ENCODE measurements at places on chromosomes 4 and X.

DNA sequence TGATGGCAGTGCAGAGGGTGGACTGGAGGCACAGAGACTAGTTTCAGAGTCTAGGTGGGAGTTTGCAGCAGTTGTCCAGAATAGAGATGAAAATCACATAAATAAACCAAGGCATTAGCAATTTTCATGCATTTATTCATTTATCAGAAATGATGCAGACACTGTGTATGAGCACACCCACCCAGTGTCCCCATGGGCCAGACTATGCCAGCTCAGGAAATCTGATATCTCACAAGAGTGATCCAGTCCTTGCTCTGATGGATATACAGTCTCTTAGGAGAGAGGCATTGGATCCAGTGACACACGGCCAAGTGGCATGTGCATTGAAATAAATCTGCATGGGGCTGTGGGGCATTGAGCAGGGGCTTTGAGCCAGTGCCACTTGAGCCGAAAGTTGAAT, 228.2 kb downstream of the FRMPD4 start:
- no peak for DNase-seq

DNA sequence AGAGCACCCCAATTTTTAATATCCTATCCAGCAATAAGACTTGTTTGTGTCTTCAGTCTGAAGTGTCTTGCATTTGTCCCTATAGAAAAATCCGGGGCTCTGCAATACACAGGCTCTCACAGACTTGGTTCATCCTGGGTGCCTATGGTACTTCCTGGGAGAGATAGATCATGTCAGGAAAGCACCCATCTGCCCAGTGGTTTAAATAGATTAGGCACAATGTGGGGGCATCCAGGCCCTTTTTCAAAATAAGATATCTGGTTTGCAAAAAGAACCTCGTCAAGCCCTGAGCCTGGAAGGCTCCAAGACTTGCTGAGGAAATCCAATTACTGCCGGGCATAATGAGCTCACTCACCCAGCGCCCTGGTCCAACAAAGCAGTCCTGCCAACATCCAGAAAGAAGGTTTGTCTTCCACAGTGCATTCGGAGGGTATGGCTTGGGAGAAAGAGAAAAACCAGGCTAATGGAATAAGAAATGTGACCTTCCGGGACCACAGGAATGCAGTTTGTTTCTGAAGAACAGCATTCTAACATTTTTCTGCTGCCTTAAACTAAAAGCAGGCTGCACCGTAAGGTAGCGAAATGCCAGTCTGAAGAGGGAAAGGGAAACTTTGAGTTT, 11.6 kb downstream of the JAKMIP1 start:
- no peak for DNase-seq

DNA sequence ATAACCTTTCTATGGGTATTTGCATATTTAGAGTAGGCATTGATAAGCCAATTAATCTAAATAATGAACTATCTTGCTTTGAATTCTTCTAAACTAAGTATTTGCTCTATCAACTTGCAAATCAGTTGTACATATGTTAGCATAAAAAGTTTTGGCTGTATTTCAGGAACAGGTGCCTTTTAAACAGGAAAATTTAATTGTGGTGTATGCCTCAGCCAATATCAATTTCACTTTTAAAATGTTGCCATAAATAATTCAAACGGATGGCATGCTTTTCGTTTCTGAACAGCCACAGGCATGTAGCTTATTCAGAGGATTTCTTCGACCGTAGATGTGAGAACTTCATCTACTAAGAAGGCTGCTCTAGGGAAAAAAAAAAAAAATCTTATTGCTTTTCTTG, 99.9 kb downstream of the DCLK2 start:
- no peak for DNase-seq

GRCh38 chr4:84221704-84222103, 277.4 kb downstream of the NKX6-1 start:
- DNase-seq, result no peak

- no peak for DNase-seq
Measured at GRCh38 chr4:170743633-170744032, 653.9 kb upstream of the AADAT start.

GRCh38 chr4:137531168-137531985, 917 bp downstream of the PCDH18 start:
- no peak for DNase-seq

GRCh38 chr4:70613306-70614183, 15.0 kb upstream of the ENAM start:
- DNase-seq, result no peak

DNA sequence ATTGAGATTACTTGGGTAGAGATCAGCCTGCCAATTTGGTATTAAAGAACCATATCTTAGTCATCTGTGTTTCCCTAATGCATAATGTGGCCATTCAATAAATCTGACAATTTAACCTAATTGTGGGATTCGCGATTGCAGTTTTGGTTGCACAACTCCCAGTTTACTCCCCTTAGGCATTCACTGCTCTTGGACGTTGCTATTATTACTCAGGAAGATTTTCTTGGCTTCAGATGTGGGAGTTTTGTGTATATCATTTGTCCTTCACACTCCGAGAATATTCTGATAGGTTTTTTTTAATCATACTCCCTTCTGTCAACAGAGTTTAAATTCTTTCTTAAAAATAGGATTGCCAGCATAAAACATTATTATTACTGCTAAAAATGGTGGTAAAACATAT, 22.0 kb upstream of the TRPC3 start:
- no peak for DNase-seq

DNA sequence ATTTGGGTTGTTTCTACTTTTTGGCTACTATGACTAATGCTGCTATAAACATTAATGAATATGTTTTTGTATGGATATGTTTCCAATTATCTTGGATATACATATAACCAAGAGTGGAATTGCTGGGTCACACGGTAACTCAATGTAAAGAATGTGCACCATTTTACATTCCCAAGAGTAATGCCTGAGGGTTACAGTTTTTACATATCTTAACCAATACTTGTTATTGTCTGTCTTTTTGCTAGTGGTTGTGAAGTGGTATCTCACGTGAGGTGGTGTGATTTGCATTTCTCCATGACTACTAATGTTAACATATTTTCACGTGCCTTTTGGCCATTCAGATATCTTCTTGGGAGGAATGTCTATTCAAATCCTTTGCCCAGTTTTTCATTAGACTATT, 200.3 kb upstream of the MAB21L2 start:
- DNase-seq, result no peak

- no peak for DNase-seq
Measured at GRCh38 chr4:124737619-124738018, 25.1 kb upstream of the ANKRD50 start.

GRCh38 chr4:169335331-169335730, 64.6 kb upstream of the SH3RF1 start:
- DNase-seq, result no peak

DNA sequence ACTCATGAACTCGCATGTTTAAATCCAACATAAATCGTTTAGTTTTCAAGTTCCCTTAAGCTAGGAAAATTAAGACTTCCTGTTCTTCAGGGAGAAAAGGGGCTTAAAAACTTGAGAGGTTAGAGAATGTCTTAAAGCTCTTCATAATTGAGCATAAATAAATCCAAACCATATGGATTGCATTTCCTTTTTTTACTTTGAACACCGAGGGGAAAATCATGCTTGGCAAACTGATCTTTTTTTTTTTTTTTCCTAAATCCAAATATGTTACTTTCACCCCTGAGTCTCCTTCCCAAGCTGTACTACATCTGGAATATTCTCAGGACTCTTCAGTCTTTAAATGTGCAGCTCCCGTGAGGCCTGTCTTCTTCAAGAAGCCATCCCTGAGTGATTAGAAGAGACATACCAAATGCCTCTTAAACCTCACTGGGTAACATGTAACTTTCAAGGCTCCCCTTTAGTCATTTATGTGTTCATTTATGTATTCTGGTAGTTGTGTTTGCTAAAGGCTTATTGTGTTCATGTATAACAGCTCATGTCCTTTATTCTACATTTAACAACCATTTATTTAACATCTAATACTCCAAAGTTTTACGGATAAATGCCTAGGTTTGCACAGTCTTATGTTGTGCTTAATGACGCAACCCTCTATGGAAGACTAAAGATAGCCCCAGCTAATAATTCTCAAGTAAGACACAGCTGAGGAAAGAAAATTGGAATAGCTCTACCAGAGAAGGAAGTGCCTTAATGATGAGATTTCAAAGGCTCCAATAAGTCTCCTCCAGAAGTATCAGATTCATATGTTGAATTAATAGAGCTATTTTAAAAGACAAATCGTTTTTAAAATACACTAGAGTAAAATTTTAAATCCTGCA, 107.0 kb downstream of the AGTR2 start:
- DNase-seq, result no peak

DNA sequence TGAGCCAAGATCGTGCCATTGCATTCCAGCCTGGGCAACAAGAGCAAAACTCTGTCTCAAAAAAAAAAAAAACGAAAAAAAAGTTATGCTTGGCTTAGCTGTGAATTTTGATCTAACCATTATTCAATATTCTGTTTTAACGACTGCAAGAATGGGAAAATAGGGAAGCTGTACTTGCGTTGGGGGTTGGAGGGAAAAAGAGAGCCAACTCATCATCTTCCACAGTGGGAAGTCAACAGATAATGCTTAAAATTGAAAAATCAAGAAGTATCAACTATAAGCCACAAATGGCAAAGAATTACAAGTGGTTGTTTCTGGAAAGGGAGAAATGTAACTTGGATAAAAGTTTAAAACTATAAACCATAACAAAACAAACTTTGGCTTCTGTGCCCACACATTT, 2.9 kb downstream of the TEC start:
- no peak for DNase-seq

DNA sequence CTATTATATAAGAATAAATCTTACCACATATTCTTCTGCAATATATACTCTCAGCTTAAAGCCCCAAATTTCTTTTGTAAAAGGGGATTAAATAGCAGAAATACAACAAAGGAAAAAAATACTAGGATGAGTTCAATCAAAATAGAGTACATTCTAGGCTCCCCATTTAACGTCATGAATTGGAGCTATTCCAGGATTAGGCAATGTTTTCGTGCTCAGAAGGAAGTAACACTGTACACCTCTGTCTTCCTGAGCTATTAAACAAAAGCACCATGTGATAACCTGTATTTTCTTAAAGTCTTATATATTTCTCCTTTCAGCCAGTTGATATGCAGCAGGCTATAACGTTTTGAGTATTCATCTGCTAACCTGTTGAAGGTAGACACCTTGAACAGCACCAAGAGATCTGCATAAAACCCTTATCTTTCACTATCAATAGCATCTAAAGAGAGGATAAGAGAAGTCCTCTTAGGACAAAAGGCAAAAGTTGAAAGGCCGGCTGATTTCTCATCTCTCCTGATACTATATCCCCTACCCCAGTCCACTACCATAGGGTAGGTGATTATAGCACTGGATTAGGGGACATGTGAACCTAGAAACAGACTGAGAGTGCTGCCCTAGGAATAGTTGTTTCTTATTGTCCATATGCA, 31.5 kb downstream of the TEC start:
- no peak for DNase-seq

DNA sequence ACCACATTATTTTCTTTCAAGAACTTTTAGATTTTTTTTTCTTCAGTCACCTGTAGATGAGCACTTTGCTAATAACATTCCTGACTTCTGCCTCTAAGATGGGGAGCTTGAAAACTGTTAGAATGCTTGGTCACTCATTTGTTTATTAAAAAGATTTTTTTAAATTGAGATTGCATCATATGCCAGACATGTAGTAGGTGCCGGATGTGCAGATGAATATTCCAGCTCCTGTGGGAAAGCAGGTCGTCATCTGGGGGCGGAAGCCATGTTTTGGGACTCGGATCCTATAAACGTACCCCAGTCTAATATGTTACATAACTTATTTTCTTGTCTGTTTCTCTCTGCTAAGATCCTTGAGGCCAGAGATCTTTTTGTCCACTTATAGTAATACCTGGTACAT, 236.8 kb downstream of the ARHGAP10 start:
- DNase-seq, result no peak

DNA sequence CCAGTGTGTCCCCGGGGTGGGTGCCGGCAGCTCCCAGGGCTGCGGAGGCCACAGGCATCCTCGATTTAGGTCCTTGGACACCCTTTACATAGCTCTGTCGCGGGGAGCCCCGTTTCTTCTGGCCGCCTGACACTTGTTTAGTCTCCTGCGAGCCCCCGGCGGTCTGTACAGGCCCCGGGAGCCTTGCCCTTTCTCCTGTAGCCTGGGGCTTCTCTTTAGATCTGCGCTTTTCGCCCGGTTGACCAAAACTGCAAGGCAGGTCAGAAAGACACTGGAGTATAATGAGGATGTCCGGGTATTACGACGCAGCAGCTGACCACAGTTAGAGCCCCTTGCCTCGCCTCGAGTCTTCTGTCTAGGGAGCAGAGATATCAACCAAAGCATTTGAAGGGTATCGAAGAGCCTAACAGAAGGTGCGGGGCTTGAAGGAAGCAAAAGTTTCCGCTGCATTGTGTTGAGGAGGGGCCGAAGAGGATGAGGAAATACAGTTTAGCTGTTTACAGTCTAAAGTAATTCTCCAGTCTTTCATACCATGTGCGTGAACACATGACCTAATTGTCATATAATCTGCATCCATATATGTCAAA, 479 bp downstream of the BRCC3 start:
- DNase-seq, result no peak

GRCh38 chr4:1550122-1551070, 133.7 kb downstream of the FAM53A start:
- DNase-seq, result no peak

DNA sequence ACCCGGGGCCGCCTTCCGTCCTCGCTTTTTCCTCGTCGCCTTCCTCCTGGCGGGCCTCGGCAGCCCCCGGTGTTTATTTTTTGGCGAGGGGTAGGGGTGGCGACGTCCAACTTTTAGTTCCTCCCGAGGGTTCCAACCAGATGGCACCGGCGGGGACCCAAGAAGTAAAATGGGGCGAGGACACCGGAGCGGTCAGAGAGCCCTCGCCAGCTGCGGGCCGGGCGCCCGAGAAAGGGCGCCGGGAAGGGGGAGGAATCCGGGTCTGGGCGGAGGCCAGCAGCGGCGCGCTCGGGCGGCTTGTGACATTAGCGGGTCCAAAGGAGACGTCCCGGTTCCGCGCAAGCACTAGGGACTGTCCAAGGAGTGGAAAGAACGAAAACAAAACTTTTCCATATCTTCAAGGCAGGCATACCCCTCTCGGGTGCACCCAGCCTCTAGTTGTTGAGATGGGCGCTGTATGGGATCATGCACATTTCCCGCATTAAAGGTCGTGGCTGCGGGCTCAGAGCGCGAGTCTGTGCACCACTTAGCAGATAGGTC, 691 bp upstream of the USP46 start:
- no peak for DNase-seq

DNA sequence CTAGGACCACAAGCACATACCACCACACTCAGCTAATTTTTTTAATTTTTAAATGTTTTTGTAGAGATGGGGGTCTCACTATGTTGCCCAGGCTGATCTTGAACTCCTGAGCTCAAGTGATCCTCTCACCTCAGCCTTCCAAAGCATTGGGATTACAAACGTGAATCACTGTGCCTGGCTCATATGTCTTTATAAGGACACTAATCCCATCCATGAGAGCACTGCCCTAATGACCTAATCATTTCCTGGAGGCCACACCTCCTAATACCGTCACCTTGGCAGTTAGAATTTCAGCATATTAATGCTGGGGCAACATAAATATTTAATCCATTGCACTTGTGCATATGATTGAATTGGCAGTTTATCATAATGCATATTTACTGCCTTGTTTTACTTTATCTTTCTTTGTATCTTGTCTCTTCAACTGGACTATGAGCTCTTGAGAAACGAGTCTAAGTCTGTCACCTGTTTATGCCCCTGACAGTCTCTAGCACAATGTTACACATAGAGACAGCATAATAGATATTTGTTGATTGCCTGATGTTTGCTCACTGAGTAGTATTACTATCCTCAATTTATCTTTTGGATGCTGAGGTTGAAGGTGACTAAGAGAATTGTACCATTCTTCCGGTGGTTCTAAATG, 172.0 kb downstream of the AASDH start:
- DNase-seq, result no peak

All from stimulated activated CD8-positive, alpha-beta memory T cell treated with anti-CD3 and anti-CD28 coated beads, Interleukin-15, amount 100 ng/mL, for 48 hours (primary cell).